LHCN-M2 (cell line): ENCODE measurements at places on chromosomes 7 and 10.

- DNase-seq, result no peak
Observed at GRCh38 chr7:134804351-134804750, 24.9 kb downstream of the CALD1 start.

- no peak for DNase-seq
Observed at GRCh38 chr10:132867801-132868644, 74.3 kb downstream of the CFAP46 start.

- DNase-seq, result no peak
Observed at GRCh38 chr10:76549171-76549570, 1088.4 kb downstream of the KCNMA1 start.

DNA sequence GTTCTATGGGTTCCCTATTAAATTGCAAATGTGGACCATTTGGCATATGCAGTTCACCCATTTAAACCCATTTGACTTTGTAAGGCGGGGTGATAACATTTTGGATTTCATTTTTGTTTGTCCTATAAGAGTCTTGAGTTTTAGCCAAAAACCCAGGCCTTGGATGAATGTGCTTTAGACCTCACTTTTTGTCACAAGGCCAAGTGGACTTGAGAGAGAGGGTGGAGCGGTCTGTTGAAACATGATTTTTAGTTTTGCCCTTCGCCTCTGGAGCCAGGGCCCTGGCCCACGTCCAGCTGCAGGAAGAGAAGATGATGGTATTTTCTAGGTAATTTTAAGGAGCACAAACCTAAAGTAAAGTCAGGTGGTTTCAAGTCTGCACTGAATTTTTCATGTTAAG lies 260.1 kb downstream of the SLC25A13 start:
- no peak for DNase-seq

DNA sequence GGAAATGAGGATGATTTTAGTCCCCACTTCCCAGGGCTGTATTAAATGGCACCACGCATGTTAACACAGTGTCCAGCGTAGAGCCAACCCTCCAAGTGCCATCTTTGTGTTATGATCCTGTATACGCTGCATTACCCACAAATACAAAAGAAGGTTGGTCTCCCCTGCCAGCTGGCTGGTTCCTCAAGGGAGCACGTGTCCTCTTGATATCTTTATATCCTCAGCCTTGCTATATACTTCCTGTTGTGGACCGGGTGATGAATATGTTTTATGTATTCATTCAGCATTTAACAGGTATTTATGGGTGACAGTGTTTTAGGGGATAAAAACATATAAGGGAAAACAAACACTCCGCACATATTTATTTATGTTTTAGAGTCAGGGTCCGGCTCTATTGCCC lies 23.2 kb upstream of the PRRT4 start:
- DNase-seq, result no peak

GRCh38 chr10:129970465-129971364 lies 6.6 kb upstream of the EBF3 start:
- DNase-seq, result no peak

DNA sequence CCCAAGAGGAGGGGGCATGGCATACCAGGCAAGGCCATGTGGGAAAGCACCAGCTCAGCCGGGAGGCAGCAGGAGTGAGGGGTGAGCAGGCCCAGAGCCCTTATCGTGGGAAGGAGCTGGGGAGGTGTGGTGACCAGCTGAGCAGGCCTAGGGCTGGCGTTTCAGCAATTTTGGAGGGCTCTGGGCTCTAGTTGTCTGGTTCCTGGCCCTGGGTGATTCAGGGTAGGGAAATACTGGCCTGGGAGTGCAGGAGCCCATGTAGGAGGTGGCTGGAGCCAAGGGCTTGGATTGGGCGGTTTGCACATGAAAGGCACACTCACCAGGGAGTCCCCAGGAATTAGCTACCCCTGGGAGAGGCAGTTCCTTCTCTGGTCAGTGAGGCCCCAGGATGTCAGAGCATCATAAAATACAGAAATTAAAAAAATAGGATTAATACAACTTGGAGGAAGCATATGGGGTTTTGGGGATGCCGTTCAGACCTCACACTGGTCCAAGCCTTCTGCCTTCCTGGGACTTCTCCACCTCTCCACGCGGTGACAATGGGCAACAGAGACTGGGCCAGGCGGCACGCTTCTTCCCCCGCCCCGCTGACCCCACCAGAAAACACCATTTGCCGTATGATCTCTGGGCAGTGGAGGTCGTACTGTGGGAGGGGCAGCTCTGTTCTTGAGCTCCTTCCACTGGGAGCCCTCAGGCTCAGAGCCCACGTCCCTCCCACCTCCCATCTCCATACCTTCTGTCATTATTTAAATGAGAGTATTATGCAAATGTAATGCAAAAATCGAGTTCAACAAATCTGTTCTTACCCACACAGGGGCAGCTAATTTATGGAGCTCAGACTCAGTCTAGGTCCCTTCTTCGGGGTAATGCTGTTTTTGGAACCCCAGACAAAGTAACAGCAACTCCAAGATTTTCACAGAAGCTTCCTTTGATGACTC lies 133.0 kb upstream of the FAM20C start:
- DNase-seq, result no peak
